ENCODE measurements at places on chromosomes 5 and 9.

- DNase-seq = no peak
Measured at GRCh38 chr9:102587281-102587680, 407.9 kb upstream of the CYLC2 start.

DNA sequence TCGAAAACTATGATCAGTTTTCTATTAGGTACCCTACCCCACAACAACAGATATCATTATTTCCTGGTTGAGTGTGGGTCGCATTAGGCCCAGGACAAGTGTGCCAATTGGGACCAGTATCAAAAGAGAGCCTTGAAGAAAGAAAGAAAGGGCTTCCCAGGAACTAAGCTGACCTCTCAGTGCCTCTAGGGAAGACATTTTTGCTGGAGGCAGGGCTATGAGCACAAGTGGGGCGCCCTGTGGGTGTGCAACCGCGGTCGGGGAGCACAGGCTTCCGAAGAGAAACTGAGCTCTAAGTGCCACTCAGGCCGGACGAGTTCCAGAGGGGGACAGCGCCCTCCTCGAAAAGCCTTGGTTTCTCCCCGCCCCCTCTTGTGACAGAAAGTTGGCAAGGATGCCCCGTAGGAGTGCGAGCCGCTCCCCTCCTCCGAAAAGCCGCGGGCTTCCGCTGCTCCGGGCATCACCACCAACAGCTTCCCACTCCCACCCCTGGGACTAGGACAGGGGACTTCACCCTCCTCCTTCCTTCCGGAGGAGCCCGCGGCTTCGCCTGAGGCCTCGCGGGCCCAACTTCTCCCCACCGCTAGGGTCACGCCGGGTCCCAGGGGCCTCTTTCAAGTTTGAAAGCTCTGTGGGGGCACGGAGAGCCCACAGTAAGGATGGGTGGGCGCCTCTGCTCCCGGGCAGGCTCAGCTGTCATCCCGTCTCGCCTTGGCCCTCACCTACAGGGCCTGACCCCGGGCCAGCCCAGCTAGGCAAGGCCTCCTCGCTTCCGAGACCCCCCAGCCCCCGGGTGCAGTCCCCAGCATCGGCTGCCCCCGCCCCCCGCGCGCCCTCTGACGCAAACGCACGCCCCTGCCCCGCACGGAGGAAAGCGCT, 2.0 kb downstream of the NR2F1-AS1 start:
- no peak for DNase-seq

DNA sequence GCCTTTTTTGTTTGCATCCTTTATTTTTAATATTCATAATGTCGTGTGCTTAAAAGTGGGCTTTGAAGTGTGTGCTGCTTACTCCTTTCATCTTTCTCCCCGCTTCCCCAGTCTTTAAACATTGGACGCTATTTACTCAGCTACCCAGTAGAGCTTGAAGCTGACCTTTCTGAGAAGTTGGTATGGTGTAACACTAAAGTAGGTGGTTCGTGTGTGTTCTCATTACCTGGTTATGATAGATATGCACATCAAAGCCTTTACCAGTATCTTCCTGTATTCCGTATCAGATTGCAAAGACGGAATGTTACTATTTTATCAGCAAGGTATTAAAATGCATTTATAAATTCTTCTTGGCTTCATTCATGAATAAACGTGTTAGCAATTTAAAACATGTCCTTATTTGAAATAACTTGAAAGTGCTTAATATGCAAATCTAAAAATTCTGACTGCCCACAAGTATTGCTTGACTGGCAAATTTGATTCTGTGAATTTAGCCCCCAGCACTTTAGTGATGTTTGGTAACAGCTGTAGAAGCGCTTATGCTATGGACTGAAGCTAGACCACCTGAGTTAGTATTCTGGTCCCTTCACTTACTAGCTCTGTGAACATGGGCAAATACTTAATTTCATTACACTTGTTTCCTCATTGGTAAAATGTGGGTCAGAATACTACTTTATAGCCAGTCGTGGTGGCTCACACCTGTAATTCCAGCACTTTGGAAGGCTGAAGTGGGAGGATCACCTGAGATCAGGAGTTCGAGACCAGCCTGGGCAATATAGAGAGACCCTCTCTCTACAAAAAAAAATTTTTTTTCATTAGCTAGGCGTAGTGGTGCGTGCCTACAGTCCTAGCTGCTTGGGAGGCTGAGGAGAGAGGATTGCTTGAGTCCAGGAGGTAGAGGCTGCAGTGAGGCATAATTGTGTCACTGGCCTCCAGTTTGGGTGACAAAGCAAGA, 1.7 kb downstream of the RRAGA start:
- no peak for DNase-seq

GRCh38 chr9:6873857-6874256, 116.1 kb downstream of the KDM4C start:
- no peak for DNase-seq

DNA sequence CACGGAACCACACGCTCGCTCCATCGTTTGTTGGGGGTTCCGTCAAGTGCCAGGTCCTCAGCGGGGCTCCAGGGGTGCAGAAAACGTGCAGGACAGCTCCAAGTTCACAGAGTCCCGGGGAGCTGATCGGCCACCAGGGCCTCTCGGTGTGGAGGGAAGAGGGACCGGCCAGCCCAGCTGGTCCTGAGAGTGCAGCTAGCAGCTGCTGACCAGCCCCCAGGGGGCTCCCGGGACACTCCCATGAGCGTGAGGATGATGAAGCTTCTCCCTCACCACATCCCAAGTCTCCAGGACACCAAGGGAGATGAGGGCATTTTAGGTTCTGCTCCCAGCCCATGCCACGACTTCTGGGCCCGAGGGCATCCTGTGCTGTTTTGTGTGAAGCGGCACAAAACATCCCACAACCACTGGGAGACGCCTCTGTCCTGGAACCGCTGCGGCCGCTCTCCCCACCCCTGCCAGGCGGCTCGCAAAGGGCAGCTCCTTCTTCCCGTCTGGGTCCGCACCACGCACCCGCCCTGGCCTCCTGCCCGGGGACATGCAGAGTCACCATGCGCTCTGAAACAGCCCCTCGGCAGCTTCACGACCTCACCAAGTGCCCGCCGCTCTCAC, 67.5 kb upstream of the IRX4 start:
- no peak for DNase-seq

DNA sequence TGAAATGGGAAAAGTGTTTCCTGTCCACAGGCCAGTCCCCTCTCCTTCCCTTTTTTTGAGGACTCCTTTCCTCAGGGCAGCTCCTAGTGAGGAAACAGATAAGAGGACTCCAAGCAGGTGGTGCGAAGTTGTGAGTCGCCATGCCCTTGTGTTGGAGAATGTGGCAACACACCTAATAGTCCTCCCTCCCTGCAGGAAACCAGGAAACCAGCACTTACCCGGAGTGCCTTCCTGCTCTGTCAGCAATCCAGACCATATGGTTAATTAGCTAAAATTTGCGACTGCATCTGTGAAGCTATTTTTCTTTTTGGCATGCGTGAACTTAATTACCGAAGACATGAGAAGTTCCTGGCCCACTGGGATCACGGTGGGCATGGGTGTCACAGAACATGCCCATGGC, 69.9 kb downstream of the TRIM32 start:
- DNase-seq = no peak

- no peak for DNase-seq
Measured at GRCh38 chr5:158313027-158313732, 454.2 kb upstream of the CLINT1 start.

- no peak for DNase-seq
Measured at GRCh38 chr5:142175039-142175438, 66.5 kb downstream of the NDFIP1 start.

GRCh38 chr5:56247592-56247991, 14.5 kb upstream of the ANKRD55 start:
- DNase-seq = no peak

DNA sequence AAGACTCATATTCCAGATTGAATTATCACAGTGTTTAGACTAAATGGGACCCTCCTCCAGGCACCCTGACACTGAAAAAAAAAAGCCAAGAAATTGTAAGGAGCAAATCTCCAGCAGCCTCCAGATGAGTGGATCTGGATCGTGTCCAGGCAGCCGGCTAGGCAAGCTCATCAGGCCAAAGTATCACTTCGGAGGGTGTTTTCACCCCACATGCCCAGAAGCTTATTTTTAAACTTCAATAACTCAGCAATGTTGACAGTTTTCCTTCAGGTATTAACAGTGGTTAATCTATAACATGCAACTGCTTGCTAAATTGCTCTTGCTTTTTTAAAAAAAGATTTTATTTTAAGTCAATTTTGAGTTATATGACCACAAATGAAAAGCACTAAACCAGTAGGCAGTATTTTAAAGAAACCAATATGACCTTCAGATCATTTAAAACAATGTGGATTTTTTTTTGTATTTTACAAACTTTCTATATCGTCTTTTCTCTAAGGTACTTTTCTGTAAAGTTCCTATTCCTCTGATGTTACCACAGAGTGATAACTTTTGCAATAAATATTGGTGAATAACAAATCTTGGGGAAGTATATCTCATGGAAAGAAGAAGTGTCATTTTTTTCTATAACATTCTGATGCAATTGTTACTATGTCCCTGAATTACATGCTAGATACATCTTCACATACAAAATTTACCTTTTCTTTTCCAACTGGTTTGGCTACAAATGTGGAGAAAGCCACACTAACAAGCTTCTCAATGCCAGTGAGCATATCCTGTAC, 30.7 kb downstream of the ACOT12 start:
- no peak for DNase-seq

DNA sequence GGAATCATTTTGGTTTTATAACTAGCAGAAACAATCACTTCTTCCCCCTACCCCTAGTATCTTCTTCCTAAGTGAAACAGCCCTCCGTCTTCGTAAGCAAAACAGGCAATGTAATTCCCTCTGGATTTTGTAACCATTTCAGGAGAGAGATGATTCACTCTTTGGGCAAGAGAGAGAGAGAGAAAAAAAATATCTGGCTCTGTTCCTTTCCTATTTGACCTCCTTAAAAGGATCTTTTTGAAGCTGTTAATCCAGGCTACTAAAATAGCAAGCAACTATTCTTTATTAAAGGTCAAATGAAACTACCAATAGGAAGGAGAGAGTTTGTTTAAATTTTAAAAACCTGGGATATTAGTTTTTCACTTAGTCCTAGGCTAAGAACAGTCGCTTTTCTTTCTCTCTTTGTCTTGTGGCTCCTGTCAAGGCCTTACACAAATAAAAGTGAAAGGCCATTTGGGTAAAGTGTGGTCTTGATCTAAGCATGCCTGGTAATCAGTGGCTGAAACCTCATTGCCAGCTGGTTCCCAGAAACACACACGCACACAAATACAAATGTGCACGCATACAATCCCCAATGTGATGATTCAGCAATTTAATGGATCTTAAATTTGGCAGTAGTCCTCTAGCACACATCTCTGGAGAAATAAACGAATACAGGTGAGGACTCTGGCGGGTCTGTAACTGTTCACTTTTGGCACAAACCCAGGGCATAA, 70.2 kb downstream of the PRUNE2 start:
- DNase-seq = no peak

DNA sequence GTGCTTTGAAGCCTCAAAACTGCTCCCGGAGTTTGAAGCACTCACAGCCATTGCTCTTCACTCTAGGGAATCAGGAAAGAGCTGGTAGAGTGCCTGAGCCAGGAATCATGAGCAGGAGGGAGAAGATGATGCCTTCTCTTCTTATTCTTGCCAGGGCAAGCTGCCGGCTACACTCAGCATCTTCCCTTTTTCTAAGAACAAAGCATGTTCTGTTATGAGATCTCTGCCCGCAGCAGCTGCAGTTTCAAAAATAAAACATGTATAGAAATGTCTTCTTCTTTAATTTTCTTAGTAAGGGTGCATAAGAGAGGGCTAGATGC, 57.9 kb upstream of the RICTOR start:
- DNase-seq = no peak

DNA sequence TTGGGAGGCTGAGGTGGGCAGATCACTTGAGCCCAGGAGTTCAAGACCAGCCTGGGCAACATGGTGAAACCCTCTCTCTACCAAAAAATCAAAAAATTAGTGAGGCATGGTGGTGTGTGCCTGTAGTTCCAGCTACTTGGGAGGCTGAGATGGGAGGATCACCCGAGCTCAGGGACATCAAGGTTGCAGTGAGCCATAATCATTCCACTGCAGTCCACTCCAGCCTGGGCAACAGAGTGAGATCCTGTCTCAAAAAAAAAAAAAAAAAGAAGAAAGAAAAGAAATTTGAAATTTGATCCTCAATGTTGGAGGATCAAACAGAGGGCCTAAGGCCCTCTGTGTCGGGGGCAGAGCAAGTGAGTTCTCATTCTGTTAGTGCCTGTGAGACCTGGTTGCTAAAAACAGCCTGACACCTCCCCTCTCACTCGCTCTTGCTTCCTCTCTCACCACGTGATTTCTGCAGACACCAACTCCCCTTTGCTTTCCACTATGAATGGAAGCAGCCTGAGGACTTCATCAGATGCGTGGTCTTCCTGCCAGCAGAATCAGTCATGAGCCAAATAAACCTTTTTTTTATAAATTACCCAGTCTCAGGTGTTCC, 8.4 kb upstream of the GOLPH3 start:
- no peak for DNase-seq

- DNase-seq = no peak
Measured at GRCh38 chr9:89032173-89032572, 40.9 kb downstream of the S1PR3 start.

DNA sequence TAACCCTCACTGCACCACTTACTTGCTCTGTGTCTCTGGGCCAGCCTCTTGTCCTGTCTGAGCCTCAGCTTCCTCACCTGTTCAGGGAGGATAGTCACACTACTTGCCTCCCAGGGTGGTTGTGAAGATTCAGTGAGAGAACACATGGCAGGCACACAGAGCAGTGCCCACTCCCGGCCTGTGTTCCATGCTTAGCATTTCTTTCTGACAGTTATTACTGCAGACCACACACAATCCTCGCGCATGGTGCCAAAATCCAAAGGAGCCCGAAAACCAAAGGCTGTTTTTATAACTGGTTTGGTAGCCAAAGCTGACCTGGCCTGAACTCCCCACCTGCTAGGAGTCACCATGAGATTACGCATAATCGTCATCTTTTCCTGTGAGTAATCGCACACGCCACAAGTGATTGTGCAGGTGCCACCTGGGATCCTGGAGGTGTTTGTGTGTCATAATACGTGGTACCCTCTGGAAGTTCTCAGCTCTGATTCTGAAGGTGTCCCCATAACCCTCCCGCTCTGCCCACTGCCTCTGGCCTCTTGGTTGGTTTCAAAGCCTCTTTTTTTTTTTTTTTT, 84.6 kb upstream of the FBXW11 start:
- DNase-seq = no peak

- DNase-seq = no peak
Measured at GRCh38 chr5:61281686-61282085, 50.4 kb upstream of the ZSWIM6 start.

GRCh38 chr5:131252824-131253171, 11.1 kb upstream of the CDC42SE2 start:
- peak; percentile 72 for DNase-seq

- no peak for DNase-seq
Measured at GRCh38 chr5:110413856-110414255, 312.6 kb downstream of the TMEM232 start.
